Right cardiac atrium (tissue), 5 donors: ENCODE measurements at places on chromosomes 1 and 21. TPM values are rescaled to one million over a fixed set of nuclear protein-coding genes. Genes with fewer than 3 reads are reported as not detected.

- DNase-seq = no peak
Observed at GRCh38 chr21:35953597-35953996, 106.7 kb downstream of the SETD4 start.

GRCh38 chr1:241828463-241829021, 19.5 kb upstream of the EXO1 start:
- no peak for DNase-seq

DNA sequence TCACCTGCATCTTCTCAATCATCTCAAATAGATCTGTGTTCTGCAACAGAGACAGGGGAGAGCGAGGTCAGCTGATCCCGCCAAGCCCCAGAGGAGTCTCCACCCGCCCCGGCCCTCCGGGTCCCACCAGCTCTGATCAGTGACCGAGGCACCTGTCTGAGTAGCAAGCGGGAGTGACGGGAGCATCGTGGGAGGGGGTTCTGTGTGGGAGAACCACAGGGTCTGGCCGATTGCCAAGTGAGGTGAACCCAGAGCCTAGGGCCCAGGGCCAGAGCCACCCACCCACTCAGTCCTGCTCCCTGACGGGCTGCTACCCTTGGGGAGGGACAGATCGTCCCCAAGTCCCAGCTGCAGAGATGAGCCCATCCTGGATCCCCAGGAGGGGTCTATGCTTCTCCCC, 49.1 kb downstream of the RAP1GAP start:
- peak; percentile 49 for DNase-seq

DNA sequence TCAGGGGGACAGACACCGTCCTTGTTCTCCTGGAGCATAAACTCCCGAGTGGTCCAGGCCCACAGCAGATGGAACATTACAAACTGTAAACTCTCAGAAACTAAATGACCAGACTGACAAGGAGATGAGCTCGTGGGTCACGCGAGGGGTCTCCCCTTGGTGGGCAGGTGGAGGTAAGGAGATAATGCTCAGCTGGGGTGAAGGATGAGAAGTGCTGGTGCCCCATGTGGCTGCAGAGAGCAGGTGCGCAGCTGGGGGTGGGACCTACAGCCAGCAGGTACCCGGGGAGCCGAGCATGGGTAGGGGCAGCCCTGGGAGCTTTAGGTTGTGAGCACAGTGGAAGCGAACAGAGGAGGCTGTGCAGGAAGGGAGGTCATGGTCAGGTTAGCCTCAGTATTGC, 40.1 kb downstream of the AJAP1 start:
- no peak for DNase-seq

- DNase-seq = peak; percentile 58
Observed at GRCh38 chr1:34845131-34845901, 14.2 kb downstream of the SMIM12 start.

- peak; percentile 37 for DNase-seq
Observed at GRCh38 chr21:33428669-33429068, 25.5 kb downstream of the IFNGR2 start.

DNA sequence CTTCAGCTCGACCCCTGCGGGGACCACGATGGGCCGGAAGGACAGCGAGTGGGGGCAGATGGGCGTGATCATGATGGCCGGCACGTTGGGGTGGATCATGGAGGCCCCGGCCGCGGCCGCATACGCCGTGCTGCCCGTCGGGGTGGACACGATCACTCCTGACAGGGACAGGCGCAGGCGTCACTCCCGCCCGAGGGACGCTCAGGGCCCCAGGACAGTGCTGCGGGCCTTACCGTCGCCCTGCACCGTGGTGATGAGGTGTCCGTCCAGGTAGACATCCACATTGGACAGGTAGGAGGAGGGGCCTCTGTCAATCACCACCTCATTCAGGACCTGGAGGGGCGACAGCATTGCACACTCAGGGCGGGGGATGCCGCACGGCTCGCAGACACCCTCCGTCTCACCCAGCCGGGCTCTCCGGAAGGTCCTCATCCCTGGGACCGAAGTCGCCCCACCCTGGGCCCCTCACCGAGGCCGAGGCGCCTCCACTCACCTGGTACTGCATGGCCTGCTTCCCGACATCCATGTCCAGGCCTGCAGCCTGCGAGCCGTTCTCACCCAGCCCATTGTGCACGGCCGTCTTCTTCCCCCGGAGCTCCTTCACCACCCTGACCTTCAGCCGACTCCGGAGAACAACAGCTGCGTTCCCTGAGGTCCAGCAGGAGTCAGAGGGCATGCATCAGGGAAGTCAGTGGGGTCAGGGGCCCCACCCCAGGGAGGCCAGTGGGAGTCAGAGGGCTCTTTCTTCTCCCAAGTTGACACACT, 24.0 kb downstream of the NADK start:
- DNase-seq = no peak

DNA sequence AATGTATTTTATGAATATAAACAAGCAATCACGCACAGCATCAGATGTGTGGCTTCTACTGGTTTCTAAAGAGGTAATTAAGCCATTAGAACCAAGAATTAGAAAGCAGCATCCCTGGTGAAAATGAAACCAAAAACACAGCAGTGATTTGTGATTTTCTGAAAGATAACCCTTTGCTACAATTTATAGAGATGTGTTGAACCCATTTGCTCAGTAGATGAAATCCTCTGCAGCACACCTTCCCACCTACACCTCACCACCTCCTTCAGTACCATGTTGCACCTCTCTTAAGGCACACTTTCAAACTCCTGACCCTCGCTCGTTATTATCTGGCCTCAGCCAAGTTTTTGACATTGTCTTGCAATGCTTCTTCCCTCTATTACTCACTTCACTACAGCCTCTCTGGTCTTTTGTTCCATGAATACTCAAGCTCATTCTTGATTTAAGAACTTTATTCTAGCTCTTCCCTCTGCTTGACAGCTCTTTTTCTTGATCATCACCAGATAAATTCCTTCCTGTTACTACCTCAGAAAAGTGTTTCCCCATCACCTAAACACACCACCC, 38.6 kb downstream of the NSL1 start:
- no peak for DNase-seq

GRCh38 chr21:14273736-14274538, 58.0 kb downstream of the RBM11 start:
- peak; percentile 89 for DNase-seq

DNA sequence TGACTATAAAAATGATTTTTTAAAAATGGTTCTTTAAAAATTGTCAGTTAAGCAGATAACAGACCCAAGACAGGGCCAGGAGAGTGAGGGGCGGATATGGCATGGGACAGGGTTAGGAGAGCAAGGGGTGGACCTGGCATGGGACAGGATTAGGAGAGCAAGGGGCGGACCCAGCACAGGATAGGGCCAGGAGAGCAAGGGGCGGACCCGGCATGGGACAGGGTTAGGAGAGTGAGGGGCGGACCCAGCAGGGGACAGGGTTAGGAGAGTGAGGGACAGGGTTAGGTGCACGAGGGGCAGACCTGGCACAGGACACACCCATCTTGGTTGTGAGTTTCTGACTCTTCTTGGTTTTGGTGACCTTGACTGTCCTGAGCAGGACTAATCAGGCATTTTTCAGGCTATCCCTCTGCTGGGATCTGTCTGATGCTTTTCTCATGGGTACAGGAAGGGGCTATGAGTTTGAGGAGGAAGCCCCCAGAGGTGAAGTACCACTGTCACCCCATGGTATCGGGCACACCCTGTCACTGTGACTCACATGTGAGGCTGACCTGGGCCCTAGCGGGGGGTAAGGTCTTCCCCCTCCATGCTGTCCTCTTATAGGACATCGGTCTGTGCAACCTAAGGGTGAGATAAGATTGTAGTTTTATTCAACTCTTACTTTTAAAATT, 159.0 kb upstream of the COL6A1 start:
- DNase-seq = peak; percentile 36

- no peak for DNase-seq
Observed at GRCh38 chr1:34973326-34973725, 11.8 kb downstream of the TMEM35B start.

The CD247 gene
- total RNA-seq = 0.32 TPM

The AKR7A2 gene
- total RNA-seq = 41.9 TPM

The CHIT1 gene
- total RNA-seq = 0.64 TPM

The DISP3 gene
- total RNA-seq = 0.06 TPM

The TFF2 gene
- not detected for total RNA-seq

The RPE65 gene
- not detected for total RNA-seq
